ENCODE measurements at places on chromosomes 12 and 14.

DNA sequence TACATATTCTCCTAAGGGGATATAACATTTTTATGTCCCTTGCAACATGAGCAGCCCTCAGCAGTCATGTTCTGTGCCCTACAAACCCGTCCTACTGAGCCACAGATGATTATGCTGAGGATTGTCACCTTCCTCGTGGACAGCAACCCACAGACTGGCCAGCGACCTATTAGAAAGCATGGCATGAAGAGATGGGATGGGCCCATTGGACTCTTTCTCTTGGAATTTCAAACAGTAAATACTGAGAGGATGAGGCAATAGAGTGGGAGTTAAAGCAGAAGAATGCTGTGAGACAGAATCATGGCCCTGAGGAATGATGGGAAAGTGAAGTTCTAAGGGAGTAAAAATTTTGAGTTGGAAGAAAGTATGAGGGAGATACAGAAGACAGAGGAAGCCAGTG lies 149.9 kb upstream of the BTG1 start:
- no peak for DNase-seq

DNA sequence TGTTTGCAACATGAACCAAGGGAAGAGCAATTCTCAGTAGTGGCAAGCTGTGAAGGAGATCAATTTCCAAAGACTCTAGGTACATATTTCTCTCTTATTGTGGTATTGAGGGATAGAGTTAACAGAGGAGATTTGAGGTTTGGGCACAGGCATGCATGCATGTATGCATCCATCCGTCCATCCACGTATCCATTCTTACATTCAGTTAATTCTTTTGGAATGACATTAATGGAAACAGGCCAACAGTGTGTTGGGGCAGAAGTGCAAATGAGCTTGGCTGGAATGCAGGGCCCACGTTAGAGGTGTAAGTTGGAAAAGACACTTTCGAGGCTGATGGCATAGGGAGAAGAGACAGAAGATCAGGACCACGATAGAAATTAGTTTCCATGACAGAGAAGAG lies 216.9 kb upstream of the PELI2 start:
- DNase-seq: no peak

DNA sequence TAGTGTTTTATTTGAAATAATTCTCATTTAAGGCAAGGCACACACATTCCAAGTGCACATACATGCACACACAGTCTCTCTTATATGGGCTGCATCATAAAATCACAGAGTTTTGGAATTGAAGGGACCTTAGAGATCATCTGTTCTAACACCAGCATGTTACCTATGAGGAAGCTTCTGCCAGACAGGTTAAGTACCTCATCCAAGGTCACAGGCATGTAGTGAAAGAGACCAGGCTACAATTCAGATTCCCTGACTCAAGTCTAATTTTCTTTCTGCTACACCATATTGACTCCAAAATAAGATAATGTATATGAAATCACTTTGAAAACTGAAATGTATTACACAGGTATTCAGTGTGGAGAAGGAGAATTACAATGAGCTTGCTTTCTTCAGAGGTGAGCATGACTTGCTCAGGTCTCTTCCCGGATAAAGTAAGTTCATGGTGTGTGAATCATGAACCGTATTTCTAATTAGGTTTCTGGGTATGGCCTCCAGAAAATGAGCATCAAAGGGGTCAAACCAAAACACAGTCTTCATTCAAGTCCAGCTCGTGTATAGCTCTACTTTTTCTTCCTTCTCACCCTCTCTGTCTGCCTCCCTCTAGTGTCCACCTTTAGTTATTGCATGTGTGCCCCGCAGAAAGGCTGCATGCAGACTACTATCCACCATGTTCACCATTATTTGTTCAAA lies 411.9 kb downstream of the FUT8 start:
- DNase-seq: no peak

- DNase-seq: no peak
These were observed 2.0 kb upstream of the STON2 start for GRCh38 chr14:81402123-81402495.

- DNase-seq: no peak
These were observed 62.0 kb upstream of the SYT1 start for GRCh38 chr12:78802593-78802992.

DNA sequence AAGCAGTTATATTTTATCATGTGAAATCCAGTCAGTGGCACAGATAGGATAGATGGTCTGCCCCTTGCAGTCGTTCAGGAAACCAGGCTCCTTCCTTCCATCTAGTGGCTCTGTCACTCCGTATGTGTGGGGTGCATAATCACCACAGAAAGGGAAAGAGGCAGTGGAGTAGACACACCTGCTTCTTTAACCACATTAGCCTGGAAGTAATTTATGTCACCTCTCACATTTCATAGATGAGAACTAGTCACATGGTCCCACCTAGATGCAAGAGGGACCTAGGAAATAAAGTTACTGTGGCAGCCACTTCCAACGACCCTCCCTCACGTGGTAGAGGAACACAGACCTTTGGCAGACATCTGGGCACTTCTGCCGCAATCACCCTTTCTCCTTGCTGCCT lies 14.2 kb upstream of the RNU6-8 start:
- DNase-seq: no peak

GRCh38 chr12:51013441-51013840 lies 12.7 kb downstream of the SLC11A2 start:
- DNase-seq: no peak

DNA sequence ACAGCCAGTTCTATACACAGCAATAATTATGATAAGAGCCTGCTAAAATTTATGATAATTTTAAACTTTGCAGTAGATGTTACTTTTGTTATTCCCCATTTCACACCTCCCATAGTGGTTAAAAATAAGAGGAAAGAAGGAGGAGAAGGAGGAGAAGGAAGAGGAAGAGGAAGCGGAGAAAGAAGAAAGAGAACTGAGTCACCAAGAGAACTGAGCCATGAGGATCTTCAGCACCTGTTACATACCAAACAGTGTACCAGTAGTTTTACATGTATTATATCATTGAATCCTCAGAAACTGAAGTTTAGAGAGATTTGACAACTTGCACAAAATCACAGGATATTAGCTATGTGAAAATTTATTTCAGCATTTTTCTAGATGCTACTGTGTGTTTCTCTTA lies 3.9 kb downstream of the CD163 start:
- DNase-seq: no peak

- no peak for DNase-seq
These were observed 36.2 kb upstream of the ATP2A2 start for GRCh38 chr12:110244829-110245228.

- no peak for DNase-seq
These were observed 3.0 kb upstream of the PIGH start for GRCh38 chr14:67602995-67603545.

DNA sequence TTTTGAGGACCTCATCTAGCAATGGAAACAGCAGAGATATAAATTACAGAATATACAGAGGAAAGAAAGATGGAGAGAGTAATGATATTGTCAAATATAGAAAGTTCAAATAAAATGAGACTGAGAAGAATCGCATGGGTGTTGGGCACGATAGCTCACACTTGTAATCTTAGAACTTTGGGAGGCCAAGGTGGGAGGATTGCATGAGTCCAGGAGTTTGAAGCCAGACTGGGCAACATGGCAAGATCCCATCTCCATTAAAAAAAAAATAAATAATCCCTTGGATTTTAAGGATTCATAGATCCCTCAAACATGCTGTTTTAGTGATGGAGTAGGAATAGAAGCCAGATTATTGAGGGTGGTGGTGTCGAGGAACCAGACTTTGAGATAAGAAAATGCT lies 1.9 kb downstream of the PYROXD1 start:
- DNase-seq: no peak

GRCh38 chr12:96223411-96224218 lies 29.4 kb downstream of the ELK3 start:
- no peak for DNase-seq

- DNase-seq: no peak
These were observed 19.9 kb upstream of the COCH start for GRCh38 chr14:30854492-30854891.

GRCh38 chr14:104723651-104724406 lies at the start of gene ADSS1:
Gene ADSS1, plus strand, starts transcription at chr14:104724229. Its CDS starts 42 bp downstream, at chr14:104724271.
- no peak for DNase-seq

DNA sequence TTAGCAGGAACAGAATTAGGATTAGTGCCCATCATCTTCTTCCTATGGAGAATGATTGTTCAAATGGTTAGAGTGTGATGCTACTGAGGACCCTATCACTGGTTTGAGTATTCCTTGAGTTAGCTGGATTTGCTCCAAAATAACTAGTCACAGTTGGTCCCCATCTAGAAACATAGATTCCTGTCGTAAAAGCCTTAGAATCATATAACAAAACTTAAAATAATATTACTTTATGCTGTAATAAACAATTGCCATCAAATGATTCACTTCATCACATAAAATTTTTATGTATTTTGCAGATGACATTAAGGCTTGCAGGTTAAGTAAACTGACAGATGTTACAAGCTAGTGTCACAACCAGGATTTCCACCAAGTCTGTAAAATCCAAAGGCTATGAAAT lies 209.8 kb downstream of the CCER1 start:
- no peak for DNase-seq

GRCh38 chr14:73245480-73246325 lies 8.4 kb downstream of the PAPLN start:
- DNase-seq: no peak
